ENCODE measurements at places on chromosomes 2 and 18.
A peak's percentile ranks its signal among the peaks of the same experiment; 100 is the strongest.

GRCh38 chr18:11149441-11150270, at the start of gene PIEZO2:
Gene PIEZO2, minus strand, starts transcription at chr18:11149569. Its CDS starts 981 bp downstream, at chr18:11148588.
- DNase-seq: peak; percentile 59

GRCh38 chr18:59885579-59886163, 14.1 kb upstream of the PMAIP1 start:
- DNase-seq: no peak

GRCh38 chr2:159124441-159124911, 156.0 kb downstream of the TANC1 start:
- no peak for DNase-seq

DNA sequence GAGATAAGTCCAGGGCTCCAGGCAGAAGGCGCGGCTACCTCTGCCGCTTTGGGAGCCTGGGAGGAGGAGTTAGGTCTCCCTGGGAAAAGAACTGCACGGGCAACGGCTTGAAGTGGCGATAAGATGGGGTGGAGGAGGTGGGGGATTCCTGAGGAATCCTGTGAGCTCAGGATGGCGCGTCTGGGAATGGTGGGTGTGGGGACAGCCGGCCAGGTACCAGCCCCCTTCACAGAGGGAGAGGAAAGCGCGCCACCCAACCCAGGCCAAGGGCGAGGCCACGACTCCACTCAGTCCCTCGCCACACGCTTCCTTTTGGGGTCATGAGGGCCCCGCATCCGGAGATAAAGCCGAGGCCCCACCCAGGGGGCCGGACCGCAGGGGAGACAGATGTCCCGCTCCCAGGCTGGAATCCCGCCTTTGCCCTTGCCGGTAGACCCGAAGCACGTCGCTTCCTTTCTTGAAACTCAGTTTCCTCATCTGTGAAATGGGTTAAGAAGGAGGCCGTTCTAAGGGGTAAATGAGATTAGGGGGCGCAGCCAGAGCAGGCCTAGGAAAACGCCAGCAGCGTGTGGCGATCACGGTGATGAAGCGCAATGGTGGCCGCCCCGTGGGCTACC, 1.7 kb upstream of the CTDSP1 start:
- no peak for DNase-seq

GRCh38 chr2:40719414-40719813, 267.5 kb upstream of the SLC8A1 start:
- DNase-seq: no peak

DNA sequence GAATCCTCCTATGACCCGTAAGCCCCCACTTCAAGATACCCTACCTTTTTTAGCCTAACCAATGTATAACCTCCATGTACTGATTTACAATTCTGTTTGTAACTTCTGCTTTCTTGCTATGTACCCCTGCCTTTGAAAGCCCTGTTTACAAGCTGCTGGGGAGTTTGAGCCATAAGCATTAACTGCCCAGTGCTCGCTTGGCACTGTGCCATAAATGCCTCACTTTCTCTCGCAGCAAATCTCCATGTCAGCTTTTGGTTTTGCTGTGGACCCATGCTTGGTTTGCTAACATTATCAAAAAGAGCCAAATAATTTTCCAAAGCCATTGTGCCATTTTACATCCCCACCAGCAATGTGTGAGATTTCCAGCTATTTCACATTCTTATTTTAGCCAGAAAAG, 51.8 kb downstream of the TEX51 start:
- no peak for DNase-seq

DNA sequence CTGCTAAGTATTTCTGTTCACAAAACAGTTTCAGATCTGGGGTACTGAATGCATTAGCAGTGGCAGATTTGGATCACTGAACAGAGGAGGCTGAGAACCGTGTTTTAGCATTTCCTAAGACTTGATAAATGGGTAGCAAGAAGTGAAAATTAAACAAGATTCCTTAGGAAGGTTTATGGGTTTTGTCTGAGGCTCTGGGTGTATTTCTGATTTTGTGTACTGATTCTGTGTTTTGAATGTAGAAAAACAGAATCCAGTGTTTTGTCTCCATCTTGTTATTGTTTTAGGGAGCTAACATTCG, 1.4 kb downstream of the FAM117B start:
- DNase-seq: no peak

DNA sequence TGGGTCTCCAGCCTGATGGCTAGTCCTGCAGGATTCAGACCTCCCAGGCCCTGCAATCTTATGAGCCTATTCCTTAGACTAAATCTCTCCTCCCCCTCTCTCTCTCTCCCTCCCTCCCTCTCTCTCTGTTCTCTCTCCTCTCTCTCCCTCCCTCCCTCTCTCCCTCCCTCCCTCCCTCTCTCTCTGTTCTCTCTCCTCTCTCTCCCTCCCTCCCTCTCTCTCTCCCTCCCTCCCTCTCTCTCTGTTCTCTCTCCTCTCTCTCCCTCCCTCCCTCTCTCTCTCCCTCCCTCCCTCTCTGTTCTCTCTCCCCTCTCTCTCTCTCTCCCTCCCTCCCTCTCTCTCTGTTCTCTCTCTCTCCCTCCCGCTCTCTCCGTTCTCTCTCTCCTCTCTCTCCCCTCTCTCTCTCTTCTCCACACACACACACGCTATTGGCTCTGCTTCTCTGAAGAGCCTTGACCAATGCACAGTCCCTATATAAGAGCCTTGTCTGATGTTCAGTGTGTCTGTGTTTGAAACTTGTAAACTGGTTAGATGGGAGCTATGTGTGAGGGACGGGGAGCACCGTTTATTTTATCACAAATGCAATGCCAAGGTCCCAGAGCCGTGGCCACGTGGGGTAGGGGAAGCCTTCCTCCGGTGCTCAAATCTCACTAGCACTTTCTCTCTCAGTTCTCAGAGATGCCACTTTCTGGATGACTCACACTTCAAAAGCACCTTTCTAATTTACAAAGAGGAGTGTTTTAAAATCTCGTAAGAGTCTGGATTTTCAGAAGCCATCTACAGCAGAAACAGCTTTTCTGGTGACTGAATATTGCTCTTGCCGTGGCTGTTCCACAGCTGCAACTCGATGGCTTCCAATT, 9.4 kb upstream of the PRLH start:
- no peak for DNase-seq

DNA sequence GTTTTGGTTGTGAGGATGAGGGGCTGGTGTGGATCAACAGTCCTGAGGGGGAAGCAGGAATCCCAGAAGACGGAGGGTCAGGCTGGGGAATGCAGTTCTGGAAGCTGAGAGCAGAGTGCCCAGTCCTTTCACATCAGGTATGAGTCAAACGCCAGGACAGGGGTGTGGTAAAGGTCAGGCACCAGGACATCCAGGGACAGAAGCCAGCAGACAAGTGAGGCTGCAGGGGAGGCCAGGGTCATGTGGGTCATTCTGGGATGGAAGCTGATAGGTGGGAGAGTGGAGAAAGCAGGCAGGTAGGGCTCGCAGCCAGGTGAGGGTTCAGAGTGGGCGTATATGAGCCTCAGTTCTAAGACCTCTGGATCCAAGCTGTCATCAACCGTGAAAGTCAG, 12.8 kb upstream of the GNLY start:
- no peak for DNase-seq

- no peak for DNase-seq
Measured at GRCh38 chr2:239903803-239904202, 121.3 kb downstream of the NDUFA10 start.

- no peak for DNase-seq
Measured at GRCh38 chr2:69837533-69837932, 8.1 kb downstream of the GMCL1 start.

- no peak for DNase-seq
Measured at GRCh38 chr18:22829781-22830180, 103.3 kb upstream of the RBBP8 start.

DNA sequence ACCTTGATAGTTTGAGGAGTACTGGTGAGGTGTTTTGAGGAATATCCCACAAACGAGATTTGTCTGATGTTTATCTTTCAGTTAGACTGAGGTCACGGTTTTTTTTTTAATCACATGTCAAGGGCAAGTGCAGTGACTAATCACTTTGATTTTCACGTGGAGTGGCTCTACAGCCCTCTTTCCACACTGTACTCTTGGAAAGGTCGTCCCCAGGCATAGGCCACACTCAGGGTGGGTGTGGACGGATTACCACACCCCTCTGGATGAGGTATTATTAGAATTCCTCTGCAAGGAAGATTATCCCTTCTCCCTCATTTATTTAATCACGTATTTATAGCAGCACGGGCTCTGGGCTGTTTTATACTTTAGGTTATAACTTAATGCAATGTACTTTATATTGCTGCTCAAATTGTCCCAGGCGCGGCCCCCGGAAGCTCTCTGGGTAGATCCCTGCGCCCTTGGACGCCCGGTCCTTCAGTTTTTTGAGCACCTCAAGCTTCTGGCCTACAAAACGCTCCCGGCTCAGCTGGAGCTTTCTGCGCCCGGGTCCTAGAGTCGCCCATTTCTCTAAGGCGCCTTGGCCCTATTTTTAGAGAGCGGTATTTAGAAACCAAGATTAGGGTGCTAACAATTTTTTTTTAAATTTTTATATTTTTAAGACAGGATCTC, 515 bp upstream of the PLEKHB2 start:
- no peak for DNase-seq

DNA sequence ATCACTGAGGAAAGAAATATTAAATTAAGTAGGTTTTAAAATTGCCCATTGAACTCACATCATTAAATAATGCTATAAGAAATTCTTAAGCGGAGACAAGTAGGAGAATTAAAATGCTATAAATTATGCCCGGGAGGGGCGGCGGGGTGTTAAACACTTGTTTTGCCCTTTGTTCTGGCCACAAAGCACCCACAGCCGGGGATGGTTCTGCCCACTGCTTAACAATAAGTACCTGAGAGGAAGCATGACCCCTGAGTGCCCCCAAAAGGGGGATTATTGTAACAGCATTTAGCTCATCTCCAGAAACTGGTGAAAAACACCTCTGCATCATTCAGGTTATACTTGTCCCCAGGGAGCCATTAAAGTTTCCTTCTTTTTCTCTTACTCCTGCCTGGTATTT, 332.7 kb upstream of the POU3F3 start:
- no peak for DNase-seq

GRCh38 chr2:134408791-134409190, 154.9 kb downstream of the MGAT5 start:
- no peak for DNase-seq

DNA sequence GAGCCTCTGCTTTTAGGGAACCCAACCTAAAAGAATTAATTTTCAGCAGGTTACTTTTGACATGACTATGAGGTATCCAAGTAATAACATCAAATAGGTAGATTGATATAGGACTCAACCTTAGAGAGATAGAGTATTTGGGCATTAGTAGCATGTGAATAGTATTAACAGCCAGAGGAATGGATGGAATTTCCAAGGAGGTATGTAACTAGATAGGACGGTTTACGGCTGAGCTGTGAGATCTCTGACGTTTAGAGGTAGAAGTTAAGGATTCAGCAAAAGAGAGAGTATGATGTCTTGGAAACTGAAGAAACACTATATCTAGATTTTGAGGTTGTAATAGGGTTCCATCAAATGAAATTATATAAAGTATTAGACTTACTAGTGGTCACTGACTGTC, 70.3 kb downstream of the HNMT start:
- no peak for DNase-seq

DNA sequence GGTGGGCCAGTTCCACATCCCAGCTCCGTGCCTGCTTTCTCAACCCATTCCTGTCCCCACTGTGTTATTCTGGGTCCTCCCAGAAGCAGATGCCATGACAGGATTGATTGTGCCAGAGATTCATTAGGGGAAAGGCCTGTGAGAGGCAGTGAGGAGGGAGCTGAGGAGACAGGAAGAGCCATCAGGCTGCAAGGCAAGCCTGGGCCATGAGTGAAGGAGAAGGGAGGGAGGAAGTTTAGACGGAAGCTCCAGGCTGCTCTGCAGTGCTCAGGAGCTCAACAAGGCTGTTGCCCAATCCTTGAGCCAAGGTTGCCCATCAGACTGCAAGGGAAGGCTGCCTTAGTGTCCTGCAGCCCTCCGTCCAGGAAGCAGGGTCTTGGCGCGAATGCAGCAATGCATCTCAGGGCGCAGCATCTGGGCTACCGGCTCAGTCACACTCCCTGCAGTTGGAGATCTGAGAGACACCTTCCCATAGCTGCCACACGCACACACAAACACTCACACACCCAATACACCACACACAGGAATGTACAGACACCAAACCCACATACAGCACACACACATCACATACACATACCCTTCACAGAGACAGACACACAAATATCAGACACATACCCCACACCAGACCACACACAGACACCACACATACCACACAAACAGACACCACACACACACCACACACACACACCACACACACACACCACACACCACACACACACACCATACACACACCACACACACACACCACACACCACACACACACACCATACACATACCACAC, 139.5 kb upstream of the NDUFV2 start:
- no peak for DNase-seq

GRCh38 chr2:168526641-168527040, 70.6 kb downstream of the CERS6 start:
- no peak for DNase-seq

DNA sequence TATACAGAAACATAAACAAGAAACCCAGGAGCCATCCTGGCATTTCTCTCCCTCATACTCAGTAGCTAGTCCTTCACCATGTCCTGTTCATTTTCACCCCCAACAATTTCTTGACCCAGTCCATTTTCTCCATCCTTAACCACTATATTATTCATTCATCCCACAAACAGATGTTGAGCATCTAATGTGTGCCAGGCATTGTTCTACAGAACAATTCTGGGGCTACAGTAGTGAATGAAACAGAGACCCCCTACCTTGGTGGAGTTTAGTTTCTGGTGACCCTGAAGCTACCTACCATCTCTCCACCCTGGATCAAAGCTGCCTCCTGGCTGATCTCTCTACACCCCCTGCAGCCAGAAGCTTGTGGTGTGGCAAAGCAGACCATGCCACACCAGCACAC, 27.5 kb upstream of the BZW1 start:
- DNase-seq: no peak

DNA sequence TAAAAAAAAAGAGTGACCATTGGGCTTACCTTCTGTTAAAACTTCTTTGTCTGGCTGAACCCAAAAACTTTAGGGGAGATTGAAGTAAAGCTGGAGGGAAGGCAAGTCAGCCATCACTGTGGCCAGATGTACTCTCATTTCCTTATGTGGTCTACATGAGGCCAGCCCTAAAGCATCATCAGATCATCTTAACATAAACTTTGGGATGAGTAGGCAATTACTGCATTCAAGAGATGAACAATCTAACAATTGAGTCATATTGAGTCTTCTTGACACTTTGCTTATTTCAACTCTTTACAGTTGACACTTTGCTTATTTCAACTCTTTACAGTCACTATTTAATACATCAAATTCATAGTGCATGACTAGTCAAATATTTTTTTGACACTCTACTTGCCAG, 155.6 kb downstream of the QPCT start:
- no peak for DNase-seq

Measured in renal cortex interstitium (tissue), 15 donors.